Breast epithelium (tissue), 4 donors: ENCODE measurements at places on chromosomes 12 and 14. TPM values are rescaled to one million over a fixed set of nuclear protein-coding genes. Genes with fewer than 3 reads are reported as not detected.

- DNase-seq, result no peak
Observed at GRCh38 chr14:36173161-36173560, 3.4 kb downstream of the PTCSC3 start.

GRCh38 chr14:70317969-70318634, 41.4 kb downstream of the COX16 start:
- DNase-seq, result no peak

GRCh38 chr12:3129301-3130056, 52.3 kb downstream of the TSPAN9 start:
- DNase-seq, result no peak

GRCh38 chr14:33362934-33363333, 424.3 kb downstream of the NPAS3 start:
- DNase-seq, result no peak

- no peak for DNase-seq
Observed at GRCh38 chr12:123960029-123960735, 12.4 kb downstream of the CCDC92 start.

DNA sequence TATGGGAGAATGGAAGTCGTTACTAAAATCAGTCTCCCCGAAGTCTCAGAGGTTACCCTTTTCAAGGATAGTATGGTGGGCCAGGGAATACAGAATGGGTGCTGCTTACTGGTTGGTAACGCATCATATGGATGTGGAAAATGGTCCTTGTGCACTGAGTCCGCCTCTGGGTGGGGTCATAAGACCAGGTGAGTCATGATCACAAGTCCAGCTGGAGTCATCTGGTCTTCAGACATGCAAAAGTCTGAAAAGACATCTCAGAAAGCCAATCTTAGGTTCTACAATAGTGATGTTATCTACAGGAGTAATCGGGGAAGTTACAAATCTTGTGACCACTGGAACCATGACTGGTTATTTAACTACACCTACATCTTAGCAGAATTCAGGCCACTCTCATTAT, 71.9 kb upstream of the TCL1B start:
- DNase-seq, result no peak

GRCh38 chr12:93766796-93767523, 89.8 kb downstream of the CRADD start:
- DNase-seq, result no peak

Gene BCL2L2
- 48.2 TPM for total RNA-seq
